ENCODE measurements at places on chromosomes 5 and 9. TPM values are rescaled to one million over a fixed set of nuclear protein-coding genes. Genes with fewer than 3 reads are reported as not detected.

The OLFM1 gene
- total RNA-seq: 25.6 TPM

The VLDLR gene
- total RNA-seq: 15.0 TPM

The DNAJC21 gene
- 36.6 TPM for total RNA-seq

The KLF9 gene
- 240 TPM for total RNA-seq

The GRIN3A gene
- total RNA-seq: under 0.01 TPM

The ARHGEF37 gene
- total RNA-seq: 1.5 TPM

The LHX3 gene
- total RNA-seq: not detected

The SLC6A19 gene
- total RNA-seq: not detected

The PTGES gene
- total RNA-seq: 34.5 TPM

The PLAC8L1 gene
- total RNA-seq: not detected

The SARDH gene
- total RNA-seq: 0.57 TPM

The BTNL9 gene
- 174 TPM for total RNA-seq

The JAKMIP2 gene
- 2.0 TPM for total RNA-seq

The CTNND2 gene
- total RNA-seq: not detected

The AQP7 gene
- total RNA-seq: 498 TPM

The ZBED3 gene
- total RNA-seq: 17.1 TPM

Measured in subcutaneous adipose tissue (tissue), 4 donors.